ENCODE measurements at places on chromosomes 6 and 20. TPM values are rescaled to one million over a fixed set of nuclear protein-coding genes. Genes with fewer than 3 reads are reported as not detected.

ME1 gene
- total RNA-seq = not detected

PRKN gene
- total RNA-seq = 5.2 TPM

IRAK1BP1 gene
- total RNA-seq = 0.52 TPM

SLC17A1 gene
- total RNA-seq = not detected

ACSS1 gene
- 18.9 TPM for total RNA-seq

COL10A1 gene
- not detected for total RNA-seq

MCHR2 gene
- total RNA-seq = not detected

C6orf58 gene
- not detected for total RNA-seq

TGM3 gene
- total RNA-seq = not detected

NHSL1 gene
- 0.08 TPM for total RNA-seq

KCNQ5 gene
- 2.5 TPM for total RNA-seq

ZBTB12 gene
- 0.28 TPM for total RNA-seq

SLC25A27 gene
- 1.5 TPM for total RNA-seq

NFS1 gene
- 11.5 TPM for total RNA-seq

FAM8A1 gene
- total RNA-seq = 31.4 TPM

GRCh38 chr20:2139250-2139649 lies 37.6 kb downstream of the STK35 start:
- DNase-seq = no peak

GRCh38 chr20:52379723-52380336 lies 188.3 kb upstream of the ZFP64 start:
- no peak for DNase-seq

DNA sequence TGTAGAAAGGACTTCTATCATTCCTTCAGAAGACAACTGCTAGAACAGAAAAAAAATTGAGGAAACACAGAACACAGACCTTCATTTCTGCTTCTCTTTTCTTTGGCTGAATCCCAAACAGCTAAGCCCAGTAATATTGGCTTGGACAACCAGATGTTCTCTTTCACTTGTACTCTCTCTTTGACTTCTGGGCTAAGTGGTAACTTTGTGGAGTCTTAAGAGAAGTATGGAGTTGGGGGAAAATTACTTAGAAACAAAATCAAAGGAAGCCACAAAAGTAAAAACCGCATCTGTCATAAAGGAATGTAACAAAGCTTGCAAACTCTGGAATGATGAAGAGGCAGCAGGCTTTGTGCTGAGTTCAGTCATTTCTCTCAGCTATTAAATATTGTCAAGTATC lies 587.5 kb downstream of the CBLN4 start:
- no peak for DNase-seq

- no peak for DNase-seq
Observed at GRCh38 chr6:156617376-156617775, 159.8 kb upstream of the ARID1B start.

- no peak for DNase-seq
Observed at GRCh38 chr6:31708224-31708623, 1.6 kb downstream of the LY6G6F start.

DNA sequence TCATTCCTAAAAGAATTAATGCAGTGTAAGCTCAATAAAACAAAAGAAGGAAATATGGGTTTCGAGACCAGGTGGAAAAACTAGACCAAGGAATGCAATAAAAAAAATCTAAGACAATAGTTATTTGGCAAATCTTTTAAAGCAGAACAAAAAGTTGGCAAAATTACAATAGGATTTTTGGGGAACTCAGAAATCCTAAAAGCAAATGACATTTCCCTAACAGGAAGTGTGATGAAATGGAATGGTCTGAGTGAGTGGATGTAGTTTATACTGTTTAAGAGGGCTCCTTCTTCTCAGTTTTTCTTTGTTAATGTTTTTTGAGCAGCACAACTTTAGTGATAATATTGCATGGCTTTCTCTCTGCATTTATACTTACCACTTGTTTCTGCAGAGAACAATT lies 190.0 kb downstream of the PLCB4 start:
- DNase-seq = no peak

DNA sequence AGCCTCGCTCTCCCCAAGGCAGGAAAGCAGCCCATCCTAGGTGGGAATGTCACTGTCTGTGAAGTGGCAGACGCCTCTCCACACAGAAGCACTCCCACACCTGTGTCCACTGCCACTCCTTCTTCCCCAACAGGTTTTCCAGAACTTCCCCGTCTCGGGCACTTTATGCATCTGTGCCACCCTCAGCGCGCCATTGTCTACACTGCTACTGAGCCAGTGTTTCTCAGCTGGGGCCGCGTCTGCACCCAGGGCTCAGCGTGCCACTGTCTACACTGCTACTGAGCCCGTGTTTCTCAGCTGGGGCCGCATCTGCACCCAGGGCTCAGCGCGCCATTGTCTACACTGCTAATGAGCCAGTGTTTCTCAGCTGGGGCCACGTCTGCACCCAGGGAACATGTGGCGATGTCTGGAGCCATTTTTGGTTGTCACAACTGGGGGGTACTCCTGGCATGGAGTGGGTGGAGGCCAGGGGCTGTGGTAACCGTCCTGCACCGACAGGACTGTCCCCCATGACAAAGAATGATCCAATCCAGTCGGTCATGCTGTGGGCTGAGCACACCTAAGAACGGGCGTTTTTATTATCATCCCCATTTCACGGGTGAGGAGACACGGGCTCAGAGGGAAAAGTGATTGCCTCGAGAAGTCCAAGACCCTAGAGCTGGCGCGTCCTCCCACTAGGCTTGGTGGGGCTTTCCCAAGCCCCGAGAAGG lies 41.7 kb upstream of the ZBP1 start:
- DNase-seq = no peak

- peak; percentile 24 for DNase-seq
Observed at GRCh38 chr6:13710552-13711323, 897 bp downstream of the RANBP9 start.

GRCh38 chr6:13194852-13195251 lies 133.5 kb downstream of the TBC1D7 start:
- DNase-seq = peak; percentile 48

DNA sequence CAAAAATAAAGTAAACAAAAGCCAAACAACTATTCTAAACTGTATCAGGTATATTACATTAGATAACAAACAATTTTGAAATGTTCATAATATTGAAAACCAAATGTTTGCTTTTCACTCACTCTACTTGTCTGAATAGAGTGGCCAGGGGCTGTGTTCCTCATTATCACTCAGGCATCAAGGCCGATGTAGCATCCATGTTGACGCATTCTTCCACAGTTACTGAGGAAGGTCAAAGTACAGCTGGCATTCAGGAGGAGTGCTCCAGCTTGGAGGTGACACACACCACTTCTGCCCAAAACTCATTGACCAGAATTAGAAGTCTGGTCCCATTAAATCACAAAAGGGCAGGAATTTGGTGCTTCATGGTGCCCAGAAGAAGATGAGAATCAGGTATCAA lies 137.6 kb upstream of the MANEA start:
- DNase-seq = no peak

GRCh38 chr6:139433631-139434419 lies 59.4 kb upstream of the CITED2 start:
- DNase-seq = no peak

- no peak for DNase-seq
Observed at GRCh38 chr6:126531840-126532239, 191.9 kb downstream of the CENPW start.

GRCh38 chr6:28141500-28142329 lies at the start of gene ZKSCAN8:
ZKSCAN8 (plus strand) TSS chr6:28141883; CDS start chr6:28148408, 6,525 bp downstream.
- DNase-seq = peak; percentile 59

GRCh38 chr6:80728830-80729229 lies 622.4 kb downstream of the BCKDHB start:
- no peak for DNase-seq

GRCh38 chr6:31129130-31129529 lies 8.9 kb upstream of the CDSN start:
- no peak for DNase-seq

GRCh38 chr6:163915131-163915530 lies 500.6 kb downstream of the QKI start:
- DNase-seq = no peak

DNA sequence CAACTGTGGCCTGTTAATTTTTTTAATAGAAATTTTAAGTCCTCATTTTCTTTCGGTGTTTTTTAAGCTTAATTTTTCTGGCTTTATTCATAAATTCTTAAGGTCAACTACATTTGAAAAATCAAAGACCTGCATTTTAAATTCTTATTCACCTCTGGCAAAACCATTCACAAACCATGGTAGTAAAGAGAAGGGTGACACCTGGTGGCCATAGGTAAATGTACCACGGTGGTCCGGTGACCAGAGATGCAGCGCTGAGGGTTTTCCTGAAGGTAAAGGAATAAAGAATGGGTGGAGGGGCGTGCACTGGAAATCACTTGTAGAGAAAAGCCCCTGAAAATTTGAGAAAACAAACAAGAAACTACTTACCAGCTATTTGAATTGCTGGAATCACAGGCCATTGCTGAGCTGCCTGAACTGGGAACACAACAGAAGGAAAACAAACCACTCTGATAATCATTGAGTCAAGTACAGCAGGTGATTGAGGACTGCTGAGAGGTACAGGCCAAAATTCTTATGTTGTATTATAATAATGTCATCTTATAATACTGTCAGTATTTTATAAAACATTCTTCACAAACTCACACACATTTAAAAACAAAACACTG lies 10.1 kb downstream of the HFE start:
- peak; percentile 50 for DNase-seq

- DNase-seq = no peak
Observed at GRCh38 chr6:108763931-108764579, 84.2 kb upstream of the ARMC2 start.

GRCh38 chr6:22622351-22622750 lies 53.0 kb downstream of the HDGFL1 start:
- DNase-seq = no peak

DNA sequence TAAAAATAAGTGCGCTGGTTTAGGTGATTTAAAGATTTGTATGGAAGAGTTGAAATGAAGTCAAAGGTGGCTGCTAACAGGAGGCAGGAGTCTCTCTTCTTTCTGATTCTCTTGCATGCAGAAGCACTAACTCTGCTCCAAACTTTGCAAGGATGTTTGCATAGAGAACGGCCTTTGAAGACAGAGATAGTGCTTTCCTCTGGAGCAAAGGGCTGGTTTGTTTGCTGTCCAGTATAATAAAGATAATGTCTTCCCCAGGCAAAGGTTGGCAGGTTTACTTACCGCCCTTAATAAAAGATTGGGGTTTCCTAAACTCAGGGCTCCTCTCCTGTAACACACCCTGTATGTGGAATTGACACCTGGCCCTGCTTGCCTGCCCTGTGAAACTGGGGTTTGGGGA lies 210.6 kb upstream of the RREB1 start:
- no peak for DNase-seq

DNA sequence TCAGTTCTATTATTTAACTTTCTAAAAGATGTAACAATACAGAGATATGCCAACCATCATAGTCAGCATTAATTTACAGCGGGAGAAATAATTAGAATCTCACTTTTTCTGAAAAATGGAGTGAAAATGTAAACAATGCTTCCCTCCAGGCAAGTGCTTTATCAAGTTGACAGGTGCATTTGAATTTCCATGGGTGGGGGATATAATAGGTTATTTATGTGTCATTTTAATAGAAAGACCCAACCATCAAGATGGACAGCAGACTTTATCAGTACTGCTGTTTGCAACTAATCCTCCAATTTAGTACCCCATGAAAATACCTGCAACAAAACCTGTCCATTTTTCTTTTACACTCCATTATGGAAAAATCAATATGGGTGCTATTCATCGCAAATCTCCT lies 780.1 kb downstream of the TFAP2A start:
- DNase-seq = no peak

- DNase-seq = no peak
Observed at GRCh38 chr20:5397393-5397792, 80.6 kb upstream of the PROKR2 start.

GRCh38 chr6:157273756-157274470 lies 49.4 kb downstream of the TMEM242 start:
- peak; percentile 71 for DNase-seq

- DNase-seq = no peak
Observed at GRCh38 chr6:149600508-149600907, 34.3 kb downstream of the GINM1 start.

GRCh38 chr6:118578617-118579016 lies 30.5 kb downstream of the PLN start:
- DNase-seq = no peak

- DNase-seq = no peak
Observed at GRCh38 chr20:61847986-61848385, 217.7 kb downstream of the TAF4 start.

DNA sequence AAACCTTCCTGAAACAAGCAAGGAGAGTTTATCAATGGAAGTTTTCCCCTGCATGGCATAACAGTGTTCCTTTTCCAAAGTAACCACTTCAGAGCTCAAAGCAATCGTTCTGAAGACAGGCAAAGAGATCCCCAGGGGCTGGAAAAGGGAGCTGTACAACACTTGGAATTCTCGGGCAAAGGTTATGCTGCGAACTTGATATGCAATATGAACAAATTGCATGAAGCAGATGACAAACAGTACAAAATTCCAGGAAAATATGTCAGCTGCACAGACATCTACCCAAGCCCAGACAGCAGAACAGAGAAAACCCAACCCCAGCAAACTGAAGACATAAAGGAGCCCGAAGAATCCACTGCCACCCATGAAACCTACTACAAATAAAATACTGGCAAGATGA lies 18.4 kb downstream of the POPDC3 start:
- DNase-seq = no peak

GRCh38 chr20:59105581-59105980 lies 58.0 kb upstream of the ZNF831 start:
- no peak for DNase-seq

- no peak for DNase-seq
Observed at GRCh38 chr20:35828434-35828833, 56.6 kb downstream of the PHF20 start.

- no peak for DNase-seq
Observed at GRCh38 chr6:75393806-75394205, 99.8 kb downstream of the FILIP1 start.
